Body of pancreas (tissue), 4 donors: ENCODE measurements at places on chromosomes 2 and 18. TPM values are rescaled to one million over a fixed set of nuclear protein-coding genes. Genes with fewer than 3 reads are reported as not detected.

GRCh38 chr2:22276696-22277095 is 1108.3 kb upstream of the KLHL29 start:
- DNase-seq, result no peak

DNA sequence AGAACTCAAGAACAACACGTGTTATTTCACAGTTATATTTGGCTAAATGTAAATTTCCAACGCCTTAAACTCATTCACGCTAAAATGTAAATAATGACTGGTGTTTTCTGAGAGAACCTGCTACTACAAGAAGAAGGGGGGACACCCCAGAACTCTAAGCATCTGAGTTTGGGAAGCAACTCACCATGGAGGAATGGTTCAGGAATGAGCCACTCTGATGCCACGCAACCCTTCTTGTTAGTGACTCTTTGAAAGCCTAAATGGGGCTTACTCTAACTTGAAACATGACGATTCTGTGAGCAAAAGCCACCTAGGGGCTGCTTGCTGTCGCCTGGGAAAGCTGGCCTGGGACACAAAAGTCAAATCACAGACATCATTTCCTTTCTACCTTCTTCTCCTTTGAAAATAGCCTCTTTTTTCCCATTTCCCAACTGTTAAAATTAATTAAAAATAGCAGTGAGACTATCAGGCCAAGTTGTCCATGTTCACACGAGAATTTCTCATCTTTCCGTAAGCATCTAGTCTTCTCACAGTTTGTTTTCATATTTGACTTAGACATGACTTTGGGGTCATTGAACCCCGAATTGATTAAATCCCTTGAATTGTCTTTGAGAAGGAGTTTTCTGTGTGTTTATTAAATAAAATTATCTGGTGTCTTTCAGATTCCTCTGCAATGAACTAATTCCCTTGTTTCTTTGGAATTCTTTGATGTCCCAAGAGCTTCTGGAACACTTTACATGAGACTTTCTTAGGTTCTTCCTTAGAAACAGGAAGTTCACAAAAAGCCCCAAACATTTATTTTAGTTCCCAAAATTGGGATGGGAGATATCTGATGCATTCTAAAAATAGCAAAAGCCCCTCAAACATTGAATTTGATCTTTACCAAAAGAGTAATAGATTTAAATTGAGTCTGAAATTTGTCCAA is 75.5 kb upstream of the CABLES1 start:
- no peak for DNase-seq

GRCh38 chr2:127092306-127092705 is 14.6 kb downstream of the BIN1 start:
- no peak for DNase-seq

DNA sequence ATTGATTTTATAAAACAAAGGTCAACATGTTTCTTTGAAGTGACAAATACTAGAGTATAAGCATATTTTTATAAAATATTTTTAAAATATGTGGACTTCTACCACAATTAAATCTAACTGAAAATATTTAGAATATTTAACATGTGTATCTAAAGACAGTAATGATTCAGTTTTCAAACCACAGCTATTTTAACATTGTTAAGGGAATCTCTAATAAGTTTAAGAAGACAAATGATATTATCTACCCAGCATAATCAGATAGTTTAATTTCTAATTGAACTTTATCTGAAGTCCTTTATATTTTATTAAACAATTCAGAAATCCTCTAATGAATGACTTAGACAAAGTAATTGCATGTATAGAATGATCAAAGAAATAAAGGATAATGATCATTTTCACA is 96.2 kb downstream of the VWC2L start:
- DNase-seq, result no peak

GRCh38 chr18:46273861-46274260 is 169.7 kb downstream of the HAUS1 start:
- no peak for DNase-seq

GRCh38 chr18:24472591-24472990 is 12.2 kb downstream of the HRH4 start:
- DNase-seq, result no peak

GRCh38 chr2:38619458-38620164 is 16.9 kb upstream of the HNRNPLL start:
- peak; percentile 20 for DNase-seq

- DNase-seq, result no peak
These were observed 81.4 kb downstream of the SNTG2 start for GRCh38 chr2:1032030-1032429.

GRCh38 chr18:12559319-12559718 is 98.6 kb downstream of the SPIRE1 start:
- no peak for DNase-seq

GRCh38 chr2:25245141-25245540 is 76.8 kb upstream of the POMC start:
- no peak for DNase-seq

DNA sequence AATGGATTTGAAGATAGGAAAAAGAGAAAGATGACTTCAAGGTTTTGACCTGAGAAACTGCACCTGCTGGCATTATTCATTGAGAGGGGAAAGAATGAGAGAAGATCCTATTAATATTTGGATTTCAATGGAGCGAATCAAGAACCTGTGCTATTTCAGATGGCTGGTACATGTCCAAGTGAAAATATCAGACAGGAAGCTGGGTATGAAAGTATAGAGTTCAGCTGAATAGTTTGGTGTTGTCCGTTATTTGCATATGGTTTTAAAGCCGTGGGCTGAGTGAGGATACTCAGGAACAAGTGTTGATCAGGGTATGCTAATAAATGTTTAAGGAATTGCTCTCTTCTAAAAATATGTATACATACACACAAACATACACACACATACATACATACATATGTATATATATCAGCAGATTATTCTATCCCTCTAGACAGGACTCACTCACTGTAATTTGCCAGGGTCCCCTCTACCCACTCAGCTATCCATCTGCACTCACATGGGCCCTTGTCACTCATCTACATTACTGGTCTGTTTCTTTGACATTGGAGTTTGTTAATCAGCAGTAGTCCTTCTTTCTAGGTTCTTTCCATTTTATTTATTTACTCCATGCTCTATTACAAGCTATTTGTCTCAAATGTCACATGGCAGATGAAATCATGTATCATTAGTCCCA is 33.9 kb upstream of the IKZF2 start:
- no peak for DNase-seq

GRCh38 chr2:52686935-52687334 is 1080.7 kb upstream of the CHAC2 start:
- DNase-seq, result no peak

GRCh38 chr2:28152585-28153280 is 239.9 kb upstream of the FOSL2 start:
- no peak for DNase-seq

RSAD2 gene
- 1.0 TPM for total RNA-seq

WIPF1 gene
- total RNA-seq, result 8.0 TPM

SLC8A1 gene
- 0.66 TPM for total RNA-seq

TAF4B gene
- total RNA-seq, result 4.2 TPM

TNFAIP6 gene
- total RNA-seq, result 5.3 TPM
